ENCODE measurements at places on chromosomes 16 and 17.

- DNase-seq = no peak
Observed at GRCh38 chr17:81414756-81415516, 19.7 kb downstream of the BAHCC1 start.

- no peak for DNase-seq
Observed at GRCh38 chr17:12597895-12598294, 67.8 kb upstream of the MYOCD start.

- no peak for DNase-seq
Observed at GRCh38 chr16:80015566-80015965, 415.0 kb upstream of the MAF start.

DNA sequence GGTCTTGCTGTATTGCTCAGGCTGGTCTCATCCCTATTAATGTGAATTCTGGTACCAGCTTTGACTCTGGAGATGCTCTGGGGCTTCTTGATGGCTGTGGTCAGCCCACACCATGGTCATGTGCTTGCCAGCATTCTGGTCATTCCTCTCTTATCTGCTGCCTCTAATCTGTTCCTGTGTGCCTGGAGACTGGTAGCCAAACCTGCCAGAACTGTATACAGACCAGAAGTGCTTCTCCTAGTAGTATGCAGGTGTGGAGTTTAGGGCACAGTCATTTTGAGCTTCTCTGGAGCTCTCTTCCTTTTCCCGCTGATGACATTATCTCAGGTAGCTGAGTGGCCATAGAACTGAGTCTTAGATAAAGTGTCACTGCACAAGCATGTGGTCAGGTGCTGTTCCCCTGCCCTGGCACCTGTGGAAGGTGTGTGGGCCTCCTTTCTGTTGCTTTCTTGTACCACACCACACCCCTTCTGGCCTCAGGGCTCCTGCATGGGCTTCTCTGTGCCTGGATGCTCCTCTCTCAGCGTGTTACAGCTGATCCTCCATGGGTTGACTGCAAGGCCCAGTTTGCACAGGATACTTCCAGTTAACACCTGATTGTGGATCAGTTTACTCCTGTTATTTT, 162.7 kb downstream of the SPECC1 start:
- DNase-seq = no peak

- no peak for DNase-seq
Observed at GRCh38 chr16:81189100-81189664, 49.3 kb upstream of the BCO1 start.

DNA sequence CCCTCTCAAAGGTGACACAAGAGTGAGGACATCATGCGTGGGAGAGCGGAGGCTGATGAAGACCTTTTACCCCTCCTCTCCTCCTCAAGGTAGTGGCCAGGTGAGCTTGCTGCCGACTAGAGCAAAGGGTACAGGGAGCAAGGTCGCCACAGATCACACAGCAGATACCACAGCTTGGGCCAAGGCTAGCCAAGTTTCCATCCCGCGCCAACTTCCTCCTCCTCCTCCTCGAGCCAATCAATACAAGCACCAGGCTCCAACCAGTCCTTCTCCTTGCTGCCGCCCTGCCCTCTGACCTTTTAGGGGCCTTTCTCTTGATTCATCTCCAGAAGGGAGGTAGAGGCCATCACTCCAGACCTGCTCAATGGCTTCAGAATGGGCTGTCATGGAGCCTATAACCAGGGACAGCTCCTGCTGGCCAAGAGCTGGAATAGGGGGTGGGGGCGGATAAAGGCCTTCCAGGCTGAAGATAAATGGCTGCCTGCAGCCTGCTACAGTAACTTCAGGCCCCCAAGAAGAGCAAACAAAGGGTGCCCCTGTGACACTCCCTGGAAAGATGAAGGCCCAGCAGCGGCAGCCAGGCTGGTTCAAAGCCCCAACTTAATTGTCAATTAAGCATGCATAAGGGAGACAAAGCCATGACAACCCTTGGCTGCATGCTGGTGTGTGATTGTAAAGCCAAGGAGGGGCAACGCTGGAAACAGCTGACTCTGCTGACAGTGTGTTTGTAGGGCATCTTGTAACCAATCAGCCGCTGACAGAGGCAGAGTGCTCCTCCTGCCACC, 17.8 kb downstream of the HNF1B start:
- DNase-seq = no peak

DNA sequence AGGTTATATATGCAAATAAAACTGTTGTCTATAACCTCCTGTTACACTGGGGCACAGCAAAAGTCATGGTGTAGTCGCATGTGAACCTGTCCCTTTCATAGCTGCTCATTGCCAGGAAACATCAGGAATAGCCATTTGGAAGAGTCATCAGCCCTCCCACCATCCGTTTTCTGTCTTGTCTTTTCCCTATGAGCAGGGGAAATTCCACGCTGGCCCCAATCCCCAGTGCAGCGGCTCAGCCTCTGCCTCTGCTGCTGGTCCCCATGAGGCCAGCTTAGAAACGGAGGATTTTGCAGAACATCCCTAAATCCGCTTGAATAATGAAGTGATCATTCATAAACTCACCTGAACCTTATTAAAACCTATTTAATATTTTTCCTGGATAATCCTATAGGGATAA, 10.5 kb downstream of the MAPT start:
- DNase-seq = no peak

DNA sequence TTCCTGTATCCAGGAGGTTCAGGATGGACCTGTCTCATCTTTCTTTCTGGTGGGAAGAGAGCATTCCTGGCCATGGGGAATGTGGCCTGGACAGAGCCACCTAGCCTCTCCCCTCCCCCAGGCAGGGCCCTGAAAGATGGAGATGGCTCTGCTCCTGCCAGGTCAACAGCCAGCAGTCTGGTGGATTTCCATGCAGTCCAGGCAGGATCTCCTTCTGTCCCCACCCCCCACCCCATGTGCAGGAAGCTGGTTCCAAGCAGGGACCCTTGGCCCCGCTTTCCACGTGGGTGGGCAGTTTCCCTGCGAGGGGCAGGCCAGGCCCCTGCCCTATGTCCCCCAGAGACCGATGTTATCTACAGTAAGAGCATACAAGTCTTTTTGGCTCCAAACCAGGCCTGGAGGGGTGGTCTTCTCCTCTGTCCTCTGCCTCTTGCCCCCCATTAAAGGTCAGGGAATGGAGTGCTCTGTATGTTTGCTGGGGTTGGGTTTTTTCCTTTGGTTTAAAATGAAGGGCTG, 240.5 kb downstream of the SEC14L1 start:
- DNase-seq = no peak

GRCh38 chr17:80053102-80053501, 16.7 kb downstream of the CCDC40 start:
- DNase-seq = no peak

DNA sequence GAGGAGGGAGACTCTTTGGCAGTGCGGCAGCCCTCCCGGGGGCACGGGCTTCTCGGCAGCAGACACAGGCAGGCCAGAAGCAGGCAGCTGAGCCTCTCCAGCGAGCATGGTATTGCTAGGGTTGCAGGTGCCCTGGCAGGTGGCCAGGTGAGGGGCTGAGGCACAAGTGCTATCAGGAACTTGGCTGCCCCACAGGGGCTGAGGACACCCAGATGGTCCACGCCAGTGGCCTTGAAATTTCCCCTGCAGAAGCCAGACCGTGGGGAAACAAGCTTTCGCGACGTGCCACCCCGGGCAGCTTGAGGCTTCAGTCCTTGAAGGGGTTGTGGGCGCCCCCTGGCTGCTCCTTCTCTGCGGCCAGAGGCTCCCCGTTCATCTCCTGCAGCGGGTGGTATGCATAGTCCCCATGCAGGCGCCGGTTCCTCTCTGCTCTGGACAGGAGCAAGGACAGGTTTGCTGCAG, 8.5 kb downstream of the NAGPA start:
- peak; percentile 13 for DNase-seq

DNA sequence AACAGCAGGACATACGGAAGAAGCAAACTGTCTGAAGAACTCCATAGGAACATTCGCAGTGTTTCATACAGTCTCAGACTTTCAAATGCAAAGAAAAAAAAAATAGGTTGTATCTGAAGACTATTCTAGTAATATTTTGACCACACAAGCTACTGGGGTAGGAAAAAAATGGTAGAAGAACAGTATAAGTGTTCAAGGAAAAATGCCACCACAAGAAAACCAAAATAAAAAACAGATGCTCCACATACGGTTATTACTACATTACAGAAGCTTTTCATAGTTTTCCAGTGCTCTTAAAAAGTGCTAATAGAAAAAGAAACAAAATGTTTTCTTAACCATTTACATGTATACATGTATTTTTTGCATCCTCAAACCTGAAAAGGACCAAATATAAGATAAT, 3.7 kb downstream of the NCOR1 start:
- DNase-seq = no peak
